Osteocyte (in vitro differentiated cells): ENCODE measurements at places on chromosomes 6 and 20. TPM values are rescaled to one million over a fixed set of nuclear protein-coding genes. Genes with fewer than 3 reads are reported as not detected.

TPBG gene
- total RNA-seq = 44.1 and 47.1 TPM in 2 replicates

PBX2 gene
- 71.4 and 77.1 TPM in 2 replicates for total RNA-seq

- peaks cover 25% of the 10 kb centered on the region for H3K36me3 ChIP-seq
- peak overlapping the region; percentile 79 for H3K4me3 ChIP-seq
- peaks cover 25% of the 10 kb centered on the region for H3K4me1 ChIP-seq
- H3K27ac ChIP-seq = peak overlapping the region; percentile 60
- H3K27me3 ChIP-seq = peaks cover 7% of the 10 kb centered on the region
These were observed 1.3 kb downstream of the LSM14B start for GRCh38 chr20:62123450-62124118.

DNA sequence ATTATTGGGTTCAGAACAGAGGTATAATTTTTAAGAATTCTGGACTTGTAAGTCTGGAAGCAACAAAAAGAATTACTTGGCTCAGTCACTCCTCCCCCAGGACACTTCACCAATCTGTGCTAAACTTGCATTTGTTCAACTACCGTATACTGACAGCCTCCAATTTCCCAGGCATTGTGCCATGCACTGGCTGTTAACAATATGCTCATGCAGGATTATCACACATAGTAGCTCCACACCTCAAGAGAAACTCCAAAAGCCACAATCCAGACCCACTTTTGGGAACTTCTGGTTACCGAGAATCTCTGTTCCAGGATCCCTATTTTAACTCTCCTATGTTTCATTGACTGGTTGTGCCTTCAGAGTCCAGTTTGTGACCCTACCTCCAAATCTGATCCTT, 7.7 kb downstream of the ADGRF1 start:
- H3K4me3 ChIP-seq = no peak overlapping the region
- H3K27ac ChIP-seq = no peak overlapping the region
- H3K4me1 ChIP-seq = peaks cover 12% of the 10 kb centered on the region
- H3K36me3 ChIP-seq = no peaks in the 10 kb centered on the region

GRCh38 chr6:132868057-132868456, 53.7 kb downstream of the RPS12 start:
- H3K4me1 ChIP-seq = no peaks in the 10 kb centered on the region
- no peak overlapping the region for H3K27ac ChIP-seq
- DNase-seq = no peak
- no peaks in the 10 kb centered on the region for H3K36me3 ChIP-seq

GRCh38 chr6:71537717-71538116, 249.1 kb downstream of the OGFRL1 start:
- peaks cover 6% of the 10 kb centered on the region for H3K4me1 ChIP-seq
- DNase-seq = no peak
- no peaks in the 10 kb centered on the region for H3K36me3 ChIP-seq
- H3K27me3 ChIP-seq = no peaks in the 10 kb centered on the region
- no peak overlapping the region for H3K4me3 ChIP-seq
